Right renal cortex interstitium (tissue), 3 donors: ENCODE measurements at places on chromosomes 4 and X. TPM values are rescaled to one million over a fixed set of nuclear protein-coding genes. Genes with fewer than 3 reads are reported as not detected.

ZFX gene
- polyA plus RNA-seq = 32.6 TPM

SYTL5 gene
- polyA plus RNA-seq = 2.8 TPM

RGN gene
- 34.1 TPM for polyA plus RNA-seq

SPANXN3 gene
- not detected for polyA plus RNA-seq

RPS6KA6 gene
- polyA plus RNA-seq = 20.0 TPM

SPANXC gene
- polyA plus RNA-seq = not detected

IGSF1 gene
- 24.7 TPM for polyA plus RNA-seq

HTN1 gene
- not detected for polyA plus RNA-seq

LRAT gene
- polyA plus RNA-seq = 0.97 TPM
